ENCODE measurements at places on chromosomes 16 and 17.
A peak's percentile ranks its signal among the peaks of the same experiment; 100 is the strongest.

DNA sequence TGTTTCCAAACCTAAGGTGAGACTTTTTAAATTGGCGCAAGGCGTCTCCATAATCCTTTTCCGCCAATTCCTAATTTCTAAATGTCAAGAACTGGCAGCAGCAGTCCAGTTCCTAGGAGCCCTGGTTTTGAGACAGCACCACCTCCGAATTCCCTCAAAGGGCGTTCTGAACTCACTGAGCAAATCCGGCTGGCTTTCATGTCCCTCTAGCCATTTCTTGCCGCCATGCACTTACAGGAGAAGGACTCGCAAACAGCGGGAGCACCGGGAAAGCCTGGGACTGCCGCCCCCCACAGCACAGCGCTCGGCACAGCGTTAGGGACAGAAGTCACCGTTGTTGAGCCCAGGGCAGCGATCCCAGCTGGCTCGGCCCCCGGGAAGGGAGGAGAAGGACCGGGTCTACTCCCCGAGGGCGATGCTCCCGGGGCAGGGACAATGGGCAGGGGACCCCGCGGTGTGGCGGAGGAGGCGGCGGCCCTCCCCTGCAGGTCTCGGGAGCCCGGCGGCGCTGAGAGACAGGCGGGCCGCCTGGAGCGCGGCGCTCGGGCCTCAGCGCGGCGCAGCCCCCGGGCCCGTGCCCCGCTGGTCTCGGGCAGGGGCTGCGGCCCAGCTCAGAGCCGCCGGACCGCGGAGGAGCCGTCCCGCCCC is 545 bp downstream of the ARHGAP17 start:
- DNase-seq: peak; percentile 32

DNA sequence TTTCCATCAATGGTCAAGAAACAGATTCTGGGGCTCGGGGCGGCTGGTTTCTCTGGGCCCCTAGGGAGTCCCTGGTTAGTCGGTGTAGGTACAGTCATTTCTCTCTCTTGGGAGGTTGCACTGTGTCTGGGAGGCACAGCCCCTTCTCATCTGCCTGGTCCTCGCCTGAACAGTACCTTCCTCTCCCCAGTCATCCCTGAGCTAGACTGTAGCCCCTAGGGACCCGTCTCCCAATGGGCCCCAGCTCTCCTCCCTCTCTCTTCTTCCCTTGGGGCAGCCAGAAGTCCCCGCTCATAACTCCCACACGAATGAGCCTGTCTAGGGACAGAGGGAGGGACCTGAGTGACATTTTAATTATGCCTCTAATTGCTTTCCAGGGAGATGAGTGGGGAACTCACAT is 20.2 kb upstream of the CPSF4L start:
- DNase-seq: no peak

DNA sequence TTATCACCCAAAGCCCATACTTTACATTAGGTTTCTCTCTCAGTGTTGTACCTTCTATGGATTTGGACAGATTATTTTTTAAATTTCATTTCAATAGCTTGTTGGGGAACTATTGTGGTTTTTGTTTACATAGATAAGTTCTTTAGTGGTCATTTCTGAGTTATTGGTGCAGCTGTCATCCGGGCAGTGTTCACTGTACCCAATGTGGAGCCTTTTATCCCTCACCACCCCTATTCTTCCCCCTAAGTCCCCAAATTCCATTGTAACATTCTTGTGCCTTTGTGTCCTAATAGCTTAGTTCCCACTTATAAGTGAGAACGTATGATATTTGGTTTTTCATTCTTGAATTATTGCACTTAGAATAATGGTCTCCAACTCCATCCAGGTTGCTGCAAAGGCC is 57.5 kb downstream of the SLFN11 start:
- DNase-seq: no peak

GRCh38 chr17:8898126-8898525 is 30.7 kb upstream of the PIK3R6 start:
- DNase-seq: no peak

DNA sequence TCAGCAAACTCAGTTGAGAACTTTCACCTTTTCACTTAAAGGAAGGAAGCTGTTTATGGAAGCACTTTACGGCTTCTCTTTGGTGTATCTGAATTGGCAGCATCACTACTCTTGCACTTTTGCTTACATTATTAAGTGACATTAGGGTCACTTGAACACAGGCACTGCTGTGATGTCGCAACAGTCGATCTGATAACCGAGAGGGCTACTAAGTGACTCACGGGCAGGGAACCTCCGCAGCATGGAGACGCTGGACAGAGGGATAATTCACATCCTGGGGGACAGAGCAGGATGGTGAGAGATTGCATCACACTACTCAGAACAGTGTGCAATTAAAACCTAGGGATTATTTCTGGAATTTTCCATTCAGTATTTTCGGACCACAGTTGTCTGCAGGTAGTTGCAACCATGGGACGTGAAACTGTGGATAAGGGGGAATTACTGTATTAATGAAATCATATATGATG is 56.5 kb downstream of the DNAH2 start:
- no peak for DNase-seq

DNA sequence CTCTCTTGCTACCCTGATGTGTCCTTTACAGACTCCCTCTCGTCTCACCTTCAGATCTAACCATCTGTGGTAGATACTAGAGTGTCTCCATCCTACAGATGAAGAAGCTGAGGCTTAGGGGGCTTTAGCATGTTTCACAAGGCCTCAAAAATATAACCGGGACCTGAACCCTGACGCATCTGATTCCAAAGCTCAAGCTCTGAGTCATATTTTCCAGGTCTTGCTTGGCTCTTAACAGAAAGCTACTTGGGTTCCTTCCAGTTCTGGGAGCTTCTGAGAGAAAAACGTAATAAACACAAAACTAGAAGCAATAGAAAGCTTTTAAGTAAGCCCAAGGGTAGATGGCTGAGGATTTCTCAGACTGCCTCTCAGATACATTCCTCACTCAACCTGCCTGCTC is 224.3 kb upstream of the EEF2KMT start:
- no peak for DNase-seq

GRCh38 chr17:68248891-68249290 is 1.0 kb downstream of the AMZ2 start:
- peak; percentile 13 for DNase-seq

GRCh38 chr17:34667656-34668055 is 88.3 kb downstream of the TMEM132E start:
- DNase-seq: no peak

DNA sequence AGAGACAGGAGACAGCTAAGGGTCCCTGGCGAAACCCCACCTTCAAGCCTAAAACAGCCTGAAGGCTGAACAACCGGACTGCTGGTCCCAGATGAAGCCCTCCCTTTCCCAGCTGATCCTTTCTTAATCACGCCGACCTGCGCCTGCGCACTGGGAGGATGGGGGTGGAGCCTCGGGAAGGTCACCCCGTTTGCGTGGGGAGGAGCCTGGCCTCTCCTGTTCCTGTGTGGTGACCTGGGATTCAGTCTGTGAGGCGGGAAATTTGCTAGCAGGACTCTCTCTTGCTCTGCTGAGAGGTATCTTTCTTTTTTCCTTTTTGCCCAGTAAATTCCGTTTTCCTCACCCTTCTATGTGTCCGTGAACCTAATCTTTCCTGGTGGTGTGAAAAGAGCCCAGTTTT is 9.6 kb downstream of the FAM20A start:
- no peak for DNase-seq

GRCh38 chr16:66740533-66740932 is 10.9 kb downstream of the DYNC1LI2 start:
- DNase-seq: peak; percentile 9

DNA sequence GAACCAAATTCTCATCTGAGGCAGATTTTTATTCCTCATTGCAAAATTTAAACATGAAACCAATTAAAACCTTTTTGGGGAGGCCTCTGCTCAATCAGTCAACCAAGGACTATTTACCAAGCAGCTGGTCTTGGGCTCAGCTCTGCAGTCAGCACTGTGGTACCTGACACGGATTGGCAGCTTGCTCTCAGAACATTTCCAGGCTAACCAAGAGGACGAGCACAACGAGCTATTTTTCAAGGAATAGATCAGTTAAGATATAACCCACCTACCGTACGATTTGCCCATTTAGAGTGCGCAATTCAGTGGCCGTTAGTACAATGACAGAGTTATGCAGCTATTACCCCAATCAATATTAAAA is 26.4 kb upstream of the KLHDC4 start:
- no peak for DNase-seq

- DNase-seq: no peak
Measured at GRCh38 chr17:80984749-80985148, 6.9 kb upstream of the CHMP6 start.

GRCh38 chr17:47844227-47844626 is 3.2 kb upstream of the SCRN2 start:
- no peak for DNase-seq

DNA sequence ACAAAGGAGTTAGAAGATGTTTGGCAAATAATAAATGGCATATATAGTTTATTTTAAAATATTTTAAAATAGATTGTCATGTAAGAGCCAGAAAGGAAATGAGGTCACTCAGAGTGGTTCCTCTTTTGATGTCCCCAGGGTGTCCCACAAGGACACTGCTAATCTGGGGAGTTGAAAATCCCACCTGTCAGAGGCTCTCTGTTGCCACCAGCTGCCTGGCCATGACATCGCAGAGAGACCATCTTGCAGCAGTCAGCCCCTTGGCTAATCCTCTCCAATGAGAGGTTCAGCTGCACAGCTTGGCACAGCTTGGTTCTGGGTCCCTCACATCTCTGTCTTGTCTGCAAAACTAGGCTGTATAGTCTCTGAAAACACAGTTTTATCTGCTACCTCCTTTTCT is 11.0 kb upstream of the RBFOX1 start:
- no peak for DNase-seq

- no peak for DNase-seq
Measured at GRCh38 chr16:3963203-3963602, 82.7 kb upstream of the CREBBP start.

DNA sequence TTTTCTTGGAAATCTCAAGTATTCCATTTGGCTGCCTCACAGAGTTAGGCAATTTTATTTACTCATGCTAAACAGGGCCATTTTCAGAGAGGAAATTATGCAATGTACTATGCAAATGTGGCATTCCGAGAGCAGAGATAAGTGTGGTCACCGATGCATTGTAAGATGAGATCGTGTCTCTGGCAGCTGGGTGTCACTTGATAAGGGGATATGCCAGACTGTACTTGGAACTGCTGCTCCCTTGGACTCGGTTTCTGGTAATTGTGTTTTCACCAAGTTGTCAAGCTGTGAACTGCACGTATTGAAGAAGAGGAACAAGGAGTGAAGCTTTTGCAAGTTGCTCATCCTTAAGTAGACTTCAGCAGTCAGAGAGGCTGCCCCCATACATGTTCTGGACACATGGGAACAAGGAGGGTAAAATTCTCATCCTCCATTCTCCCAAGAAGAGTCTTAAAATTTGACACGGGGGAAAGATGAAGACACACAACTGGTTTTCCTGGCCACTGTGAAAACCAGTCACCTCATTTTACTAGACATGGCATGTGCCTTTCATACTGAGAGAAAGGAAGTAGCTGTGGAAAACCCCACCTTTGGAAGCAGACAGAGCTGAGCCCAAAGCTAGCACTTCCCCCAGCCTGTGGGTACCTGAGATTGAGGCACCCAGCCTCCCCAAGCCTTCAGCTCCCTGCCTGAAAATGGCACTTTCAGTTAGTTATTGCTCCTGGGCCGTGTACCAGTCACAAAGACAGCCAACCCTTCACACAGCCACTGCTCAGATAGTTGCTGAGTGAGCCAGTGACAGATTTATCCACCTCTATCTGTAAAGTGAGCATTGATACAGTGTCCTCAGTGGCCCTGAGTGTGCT is 150.7 kb downstream of the SOCS1 start:
- DNase-seq: peak; percentile 61

DNA sequence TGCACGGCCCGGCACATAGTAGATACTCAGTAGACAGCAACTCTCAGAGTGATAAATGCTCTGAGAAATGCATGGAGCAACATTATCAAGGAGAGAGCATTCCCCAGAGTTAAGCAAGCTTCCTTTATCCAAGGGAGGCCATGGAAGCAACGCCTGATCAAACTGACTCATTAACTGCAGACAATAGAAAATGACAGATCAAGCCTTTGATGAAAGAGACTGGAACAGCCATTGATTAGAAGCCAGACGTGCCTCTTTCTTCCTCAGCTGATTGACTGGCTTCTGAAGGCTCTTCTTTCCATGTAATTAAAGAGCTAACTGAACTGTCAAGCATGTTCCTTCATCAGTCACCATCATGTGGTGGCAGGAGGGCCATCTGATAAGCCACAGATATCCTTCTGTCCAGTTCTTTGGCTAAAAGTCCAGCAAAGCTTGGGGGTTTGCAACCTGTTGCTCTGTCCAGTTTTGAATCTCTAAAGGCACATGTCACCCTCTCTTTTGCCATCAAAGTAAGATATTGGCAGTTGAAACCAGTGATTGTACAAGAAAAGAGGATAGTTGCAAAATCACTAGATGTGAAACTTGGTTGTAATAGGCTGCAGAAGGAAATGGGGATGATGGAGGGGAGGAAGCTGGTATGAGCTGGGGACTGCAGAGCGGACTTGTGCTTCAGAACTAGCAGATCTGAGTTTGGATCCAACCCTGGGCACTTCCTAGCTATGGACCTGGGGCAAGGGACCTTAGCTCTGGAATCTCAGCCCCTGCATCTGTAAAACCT is 188.0 kb downstream of the HAPSTR1 start:
- DNase-seq: no peak

- no peak for DNase-seq
Measured at GRCh38 chr17:40960144-40960543, 6.6 kb downstream of the KRT39 start.

- DNase-seq: no peak
Measured at GRCh38 chr16:30839523-30840227, 52.7 kb upstream of the ZNF629 start.

DNA sequence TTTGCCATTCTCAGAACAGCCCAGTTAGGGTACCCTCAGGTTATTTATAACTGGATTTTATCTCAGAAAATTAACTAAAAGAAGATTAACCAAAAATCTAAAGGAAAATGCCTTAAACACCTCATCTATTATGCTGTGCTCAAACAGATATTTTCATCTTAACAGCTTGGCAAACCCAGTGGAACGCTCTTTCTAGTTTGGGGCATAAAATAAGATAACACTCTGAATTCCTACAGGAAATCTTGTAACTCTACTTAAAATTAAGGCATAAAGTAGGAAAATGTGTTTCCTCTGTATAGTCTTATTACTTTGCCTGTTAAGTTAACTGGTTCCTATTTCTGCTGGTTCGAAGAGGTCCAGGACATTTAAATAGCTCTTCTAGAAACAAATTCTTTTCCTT is 723.9 kb downstream of the MAF start:
- no peak for DNase-seq

GRCh38 chr17:17455173-17455572 is 21.6 kb upstream of the MED9 start:
- DNase-seq: no peak
